Activated T-cell treated with anti-CD3 and anti-CD28 coated beads, Interleukin-2, amount 50 U/mL, for 48 hours (primary cell): ENCODE measurements at places on chromosomes 11 and 22.

GRCh38 chr11:134822897-134823296 is 410.9 kb upstream of the B3GAT1 start:
- no peak for DNase-seq

DNA sequence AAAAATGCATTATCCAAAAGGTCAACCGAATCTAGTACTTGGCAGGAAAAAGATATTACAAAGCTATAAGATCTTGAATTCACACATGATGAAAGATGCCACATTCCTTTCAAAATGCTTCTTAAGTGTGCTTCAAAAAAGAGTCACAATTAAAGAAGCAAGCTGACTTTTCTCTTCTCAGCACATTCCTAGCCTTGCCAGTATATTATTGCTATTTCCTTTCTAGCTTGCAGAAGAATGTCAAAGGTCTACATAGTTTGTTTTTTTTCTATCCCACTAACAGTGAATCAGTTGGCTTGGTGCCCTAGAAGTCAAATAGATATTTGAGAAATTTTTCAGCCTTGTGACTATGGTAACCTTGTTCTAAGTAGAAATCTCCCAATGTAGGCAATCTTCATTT is 56.8 kb downstream of the GUCY1A2 start:
- no peak for DNase-seq

DNA sequence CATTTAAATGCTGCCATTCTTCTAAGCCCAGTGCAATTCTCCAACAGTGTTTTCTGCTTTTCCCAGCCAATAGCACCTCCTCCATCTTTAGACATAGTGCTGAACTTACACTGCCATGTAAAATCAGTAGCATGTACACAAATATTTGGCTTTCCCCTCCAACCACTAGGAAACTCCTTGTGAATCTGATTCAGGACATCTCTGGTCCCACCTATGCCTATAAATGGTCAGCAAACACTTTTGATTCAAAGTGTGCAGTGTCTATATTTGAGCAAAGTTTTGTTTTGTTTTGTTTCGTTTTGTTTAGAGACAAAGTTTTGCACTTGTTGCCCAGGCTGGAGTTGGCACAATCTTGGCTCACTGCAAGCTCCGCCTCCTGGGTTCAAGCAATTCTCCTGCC is 24.8 kb downstream of the YPEL4 start:
- no peak for DNase-seq

GRCh38 chr22:26401726-26402125 is 27.3 kb upstream of the ASPHD2 start:
- DNase-seq: no peak

GRCh38 chr11:7967097-7967496 is 1.9 kb upstream of the NLRP10 start:
- no peak for DNase-seq

DNA sequence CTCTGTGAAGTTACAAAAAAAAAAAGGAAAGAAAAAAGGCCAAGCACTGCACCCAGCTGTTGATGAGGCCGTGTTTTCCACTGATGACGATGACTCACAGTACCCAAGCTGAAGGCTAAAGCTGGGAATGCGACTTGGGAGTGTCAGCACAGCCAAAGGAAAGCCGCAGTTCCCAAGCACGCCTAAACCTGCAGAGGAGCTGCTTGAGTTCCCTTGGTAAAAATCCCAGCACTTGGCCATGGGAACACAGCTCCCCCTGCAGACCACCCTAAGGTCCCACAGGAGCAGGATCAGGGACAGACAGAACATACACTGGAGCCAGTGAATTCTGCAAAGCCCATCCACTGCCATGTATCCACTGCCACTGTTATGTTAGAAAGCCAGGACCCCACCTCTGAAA is 39.9 kb downstream of the SERGEF start:
- no peak for DNase-seq

DNA sequence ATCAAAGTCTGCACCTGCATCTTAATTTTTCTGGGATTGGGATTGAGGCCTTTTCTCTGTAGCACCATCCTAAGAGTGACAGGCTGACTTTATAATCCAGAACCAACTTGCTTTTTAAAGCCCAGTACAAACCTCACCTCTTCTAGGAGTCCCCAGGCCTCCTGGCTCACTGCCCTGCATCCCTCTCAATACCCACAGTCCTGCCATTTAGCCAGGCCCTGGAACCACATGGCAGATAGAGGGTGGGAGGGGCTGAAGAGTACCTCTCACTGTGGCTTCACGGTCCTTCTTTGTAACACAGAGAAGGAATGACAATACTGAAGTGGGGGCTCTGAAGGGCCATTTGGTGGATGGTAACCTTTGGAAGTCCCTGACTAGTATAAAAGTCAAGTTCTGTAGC is 63.5 kb upstream of the PHOX2A start:
- DNase-seq: no peak

DNA sequence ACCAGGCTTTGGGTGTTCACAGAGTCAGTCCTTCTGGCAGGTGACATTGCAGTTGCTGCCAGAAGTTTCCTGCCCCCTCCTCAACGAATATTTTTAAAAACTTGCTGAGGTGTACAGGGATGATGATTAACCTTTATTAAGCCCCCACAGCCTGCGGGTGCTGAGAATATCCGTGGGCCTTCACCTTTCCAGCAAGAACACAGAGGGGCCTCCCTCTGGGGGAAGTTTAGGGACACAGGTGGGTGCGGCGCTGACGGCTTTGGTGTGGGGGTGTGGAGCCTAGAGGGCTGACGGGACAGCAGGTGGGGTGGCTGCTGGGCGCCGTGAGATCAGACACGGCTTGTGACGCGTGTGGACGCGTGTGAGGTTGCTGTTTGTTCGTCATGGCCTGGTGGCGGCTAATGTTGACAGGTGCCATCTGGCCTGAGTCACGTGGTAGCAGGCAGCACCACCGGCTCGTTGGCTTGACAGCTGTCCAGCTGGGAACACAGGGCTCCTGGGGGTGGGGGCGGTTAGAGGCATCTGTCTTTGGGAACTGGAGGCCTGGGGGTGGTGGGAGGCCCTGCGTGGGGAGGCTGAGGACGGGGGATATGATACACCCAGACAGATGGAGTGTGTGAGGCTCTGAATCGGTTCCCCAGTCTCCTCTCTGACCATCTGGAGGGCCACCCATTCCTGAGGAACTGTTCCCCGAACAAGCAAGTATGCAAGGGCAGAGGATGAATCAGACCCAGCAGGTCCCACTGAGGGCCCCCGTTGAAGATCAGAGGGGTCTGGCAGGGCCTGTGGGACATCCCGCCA is 12.5 kb upstream of the LRRC10B start:
- no peak for DNase-seq

DNA sequence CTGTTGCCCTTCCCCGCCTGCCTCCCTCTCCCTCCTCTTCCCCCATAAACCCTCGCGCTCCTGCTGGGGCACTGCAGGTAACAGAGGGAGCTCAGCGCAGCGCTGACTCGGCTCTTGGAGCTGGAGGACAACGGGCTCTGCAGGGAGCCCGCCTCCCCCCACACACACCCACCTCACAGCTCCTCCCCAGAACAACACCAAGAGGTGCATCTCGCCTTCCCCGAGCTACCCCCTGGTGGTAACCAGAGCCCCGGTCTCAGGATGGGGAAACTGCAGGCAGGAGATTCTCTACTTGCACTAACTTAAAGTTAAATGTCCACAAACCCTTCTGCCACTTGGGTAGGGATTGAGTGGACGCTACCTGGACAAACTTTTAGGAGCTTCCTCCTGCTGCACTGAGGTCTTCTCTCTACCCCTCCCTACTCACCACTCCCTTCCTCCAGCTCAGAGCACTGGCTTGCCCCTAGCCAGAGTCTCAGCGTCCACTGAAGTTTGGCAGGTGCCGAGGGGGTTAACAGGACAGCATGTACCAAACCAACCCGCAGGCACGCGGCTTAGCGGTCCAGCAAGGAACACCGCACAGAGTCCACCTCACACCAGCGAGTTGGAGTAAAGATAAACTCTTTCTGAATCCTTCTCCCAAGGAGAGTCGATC is 4.0 kb upstream of the SCN4B start:
- no peak for DNase-seq

GRCh38 chr22:18042685-18043084 is 18.3 kb upstream of the MICAL3 start:
- no peak for DNase-seq
